Common myeloid progenitor, CD34-positive (primary cell): ENCODE measurements at places on chromosomes 4 and X.

DNA sequence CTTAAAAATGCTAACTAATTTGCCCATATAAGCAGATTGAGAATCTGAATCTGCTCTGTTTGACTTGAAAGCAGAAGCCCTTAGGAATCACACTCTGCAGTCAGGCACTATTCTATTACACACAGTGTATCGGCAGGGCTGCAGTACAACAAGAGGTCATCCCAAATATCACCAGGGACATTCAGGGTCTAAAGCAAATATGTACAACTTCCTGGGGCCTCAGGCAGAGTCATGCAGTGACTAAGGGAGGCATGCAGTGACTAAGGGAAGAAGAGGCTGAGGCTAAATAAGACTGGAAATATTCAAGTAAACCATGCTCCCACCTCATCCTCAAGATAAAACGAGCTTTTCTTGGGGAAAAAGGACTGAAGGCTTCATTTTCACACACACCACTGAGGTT, 20.9 kb downstream of the MAPK10 start:
- no peak for DNase-seq

DNA sequence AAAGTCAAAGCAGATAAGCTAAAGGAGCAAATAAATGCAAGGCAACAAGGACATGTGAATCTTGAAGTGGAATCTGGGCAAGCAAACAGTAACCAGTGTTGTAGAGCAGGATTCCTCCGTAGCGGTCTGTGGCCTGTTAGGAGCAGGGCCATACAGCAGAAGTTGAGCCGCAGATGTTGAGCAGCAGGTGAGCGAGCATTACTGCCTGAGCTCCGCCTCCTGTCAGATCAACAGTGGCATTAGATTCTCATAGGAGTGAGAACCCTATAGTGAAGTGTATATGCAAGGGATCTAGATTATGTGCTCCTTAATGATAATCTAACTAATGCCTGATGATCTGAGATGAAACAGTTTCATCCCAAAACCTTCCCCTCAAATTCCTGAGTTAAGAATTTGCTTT, 550.7 kb downstream of the ADGRL3 start:
- DNase-seq = no peak

DNA sequence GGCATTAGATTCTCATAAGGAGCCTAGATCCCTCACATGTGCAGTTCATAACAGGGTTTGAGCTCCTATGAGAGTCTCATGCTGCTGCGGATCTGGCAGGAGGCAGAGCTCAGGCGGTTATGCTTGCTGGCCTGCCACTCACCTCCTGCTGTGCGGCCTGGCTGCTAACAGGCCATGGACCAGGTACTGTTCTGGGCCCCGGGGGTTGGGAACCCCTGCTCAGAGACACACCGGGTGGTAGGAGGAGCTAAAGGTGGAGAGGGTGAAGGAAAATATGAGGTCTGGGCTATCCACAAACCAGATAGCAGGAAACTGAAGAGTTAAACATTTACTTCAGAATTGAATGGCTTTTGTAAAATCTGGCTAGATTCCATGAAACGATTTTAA, 5.9 kb upstream of the F11 start:
- DNase-seq = no peak

GRCh38 chr4:128856246-128856645, 46.7 kb downstream of the JADE1 start:
- no peak for DNase-seq

DNA sequence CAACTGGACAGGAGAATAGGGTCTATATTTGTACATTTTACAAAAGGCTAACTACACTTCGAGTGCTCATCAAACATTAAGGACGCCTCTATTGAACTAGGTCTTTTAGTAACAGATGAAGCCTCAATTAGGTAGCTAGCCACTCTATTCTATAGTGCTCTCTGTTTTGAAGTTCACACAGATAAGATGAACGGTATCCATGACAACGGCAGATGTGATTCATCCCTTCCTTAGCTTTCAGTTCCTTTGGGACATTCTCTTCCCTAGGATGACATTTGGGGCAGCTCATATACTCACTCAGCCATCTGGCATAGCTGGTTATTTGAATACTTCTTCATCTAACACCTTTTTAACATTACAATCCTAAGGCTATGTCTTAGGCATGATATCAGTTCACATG, 62.4 kb upstream of the WDFY3 start:
- DNase-seq = no peak

DNA sequence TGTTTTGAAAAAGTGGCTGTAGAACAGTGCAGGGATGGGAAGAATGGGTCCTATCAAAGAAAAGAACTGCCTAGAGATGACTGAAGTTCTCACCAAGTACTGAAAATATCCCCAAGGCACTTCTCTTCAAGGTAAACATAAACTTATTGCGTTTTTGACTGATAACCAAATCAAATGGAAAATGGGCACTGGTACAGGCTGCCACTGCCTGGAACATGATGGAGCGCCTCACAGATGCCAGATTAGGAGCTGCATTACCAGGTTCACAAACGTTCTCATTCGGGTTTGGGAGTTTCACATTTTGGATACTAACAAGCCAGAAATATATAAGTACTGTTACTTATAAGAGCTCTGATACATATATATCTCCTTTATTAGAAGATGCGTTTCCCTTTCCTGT, 141.3 kb downstream of the CBR4 start:
- DNase-seq = no peak

- DNase-seq = no peak
These were observed 30.5 kb downstream of the DOCK11 start for GRCh38 chrX:118526149-118526548.

DNA sequence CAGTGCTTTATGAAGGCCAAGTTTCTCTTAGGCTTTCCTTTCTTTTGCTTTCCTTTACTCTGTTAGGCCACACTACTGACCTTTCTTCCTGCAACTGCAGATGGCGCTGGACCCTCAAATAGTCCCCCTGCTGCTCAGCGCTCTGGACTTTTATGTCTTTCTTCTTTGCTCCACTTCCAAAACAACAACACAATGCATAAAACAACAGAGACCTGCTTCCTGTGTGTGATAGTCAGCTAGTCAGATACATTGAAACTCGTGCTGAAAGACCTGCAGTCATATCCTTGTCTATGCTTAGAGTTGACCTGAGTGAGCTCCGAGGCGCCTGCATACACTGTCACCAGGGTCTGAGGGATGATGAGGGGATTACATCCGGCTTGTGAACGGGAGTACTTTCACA, 108.9 kb upstream of the TEX13D start:
- DNase-seq = no peak

GRCh38 chr4:177251237-177251636, 58.4 kb upstream of the NEIL3 start:
- DNase-seq = no peak

DNA sequence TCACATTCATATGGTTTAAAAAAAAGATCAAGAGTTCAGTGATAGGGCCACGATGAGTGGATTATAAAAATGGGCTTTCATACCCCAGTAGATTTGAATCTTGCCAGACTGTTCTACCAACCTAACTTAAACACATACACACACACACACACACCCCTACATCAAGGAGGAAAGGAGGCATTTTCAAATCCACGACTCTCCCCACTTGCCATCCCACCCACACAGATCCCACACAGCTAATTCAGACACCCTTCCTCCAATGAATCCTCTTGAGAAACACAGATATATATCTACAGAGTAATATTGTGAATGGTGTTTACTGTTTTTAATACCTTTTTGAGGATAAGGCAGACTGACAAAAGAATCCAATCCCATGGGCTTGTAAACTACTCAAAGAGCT, 16.8 kb downstream of the SUPT20HL1 start:
- DNase-seq = no peak

- DNase-seq = no peak
These were observed 55.0 kb downstream of the TXK start for GRCh38 chr4:48078862-48079655.

- DNase-seq = no peak
These were observed 542 bp downstream of the RNF150 start for GRCh38 chr4:141132709-141133145.

DNA sequence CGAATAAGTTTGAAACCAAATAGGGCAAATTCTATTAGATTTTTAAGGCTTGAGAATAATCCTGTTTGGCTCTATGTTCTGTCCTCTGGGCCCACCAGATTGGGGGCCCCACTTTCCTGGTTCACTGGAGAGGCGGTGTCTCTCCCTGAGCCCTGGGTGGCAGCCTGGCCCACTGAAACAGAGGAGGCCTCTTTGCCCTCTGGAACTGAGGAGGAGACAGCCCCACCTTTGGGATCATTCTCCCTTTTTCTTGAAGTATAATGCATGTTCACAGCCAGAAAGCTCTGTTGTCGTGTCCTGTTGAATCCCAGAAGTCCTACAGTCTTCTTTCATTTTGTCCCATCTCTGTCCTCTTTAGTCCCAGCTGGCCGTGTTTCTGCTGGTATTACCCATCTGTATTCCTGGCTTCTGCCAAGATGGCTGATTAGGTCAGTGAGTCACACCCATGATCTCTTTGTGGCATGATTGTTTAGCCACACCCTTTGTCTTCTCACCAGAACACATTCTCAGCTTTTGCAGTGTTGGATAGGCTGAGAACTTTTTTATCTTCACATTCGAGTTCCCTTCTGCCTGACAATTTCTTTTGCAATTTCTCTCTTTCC, 8.1 kb upstream of the TBC1D25 start:
- DNase-seq = no peak

GRCh38 chr4:149168645-149169044, 647.0 kb downstream of the IQCM start:
- DNase-seq = no peak

- no peak for DNase-seq
These were observed 477.4 kb downstream of the ACTRT1 start for GRCh38 chrX:127574829-127575228.

GRCh38 chrX:31265383-31265782, 193.5 kb upstream of the FTHL17 start:
- no peak for DNase-seq

DNA sequence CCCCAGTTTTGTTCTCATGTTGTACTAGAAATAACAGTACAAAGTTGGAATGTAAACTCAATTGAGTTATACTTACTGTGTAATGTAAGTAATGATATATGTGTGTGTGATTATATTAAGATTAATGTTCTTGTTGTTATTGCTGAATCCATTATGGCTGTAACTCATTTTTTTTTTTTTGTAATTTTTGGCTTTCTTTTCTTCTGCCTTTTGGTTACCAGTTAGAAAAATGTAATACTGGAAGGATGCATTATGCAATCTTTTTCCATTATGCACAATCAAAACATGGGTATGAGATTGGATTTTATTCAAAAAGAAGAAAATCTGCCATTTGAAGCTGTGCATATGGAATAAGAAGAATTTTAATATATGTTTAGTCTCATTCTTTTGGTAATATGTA, 34.0 kb downstream of the BANK1 start:
- DNase-seq = no peak

GRCh38 chr4:40514497-40514951, 115.1 kb downstream of the RBM47 start:
- DNase-seq = no peak

DNA sequence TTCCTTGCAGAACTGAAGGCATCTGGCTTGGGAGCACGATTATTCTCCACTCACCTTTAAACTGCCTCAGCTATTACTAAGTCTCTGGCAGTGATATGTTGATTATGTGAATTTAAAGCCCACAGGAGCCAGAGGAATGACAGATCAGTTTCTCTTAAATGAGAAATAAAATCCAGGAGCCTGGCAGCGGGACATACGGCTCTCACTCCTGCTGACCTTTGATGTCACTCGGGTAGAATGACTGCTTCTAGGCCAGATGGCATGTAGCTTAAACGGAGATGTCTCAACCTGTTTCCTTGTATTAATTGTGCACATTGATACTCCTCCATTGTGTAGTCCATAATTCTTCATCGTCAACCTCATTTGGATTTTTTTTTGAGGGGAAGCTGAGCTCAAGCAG, 4.0 kb upstream of the CBLL2 start:
- no peak for DNase-seq

DNA sequence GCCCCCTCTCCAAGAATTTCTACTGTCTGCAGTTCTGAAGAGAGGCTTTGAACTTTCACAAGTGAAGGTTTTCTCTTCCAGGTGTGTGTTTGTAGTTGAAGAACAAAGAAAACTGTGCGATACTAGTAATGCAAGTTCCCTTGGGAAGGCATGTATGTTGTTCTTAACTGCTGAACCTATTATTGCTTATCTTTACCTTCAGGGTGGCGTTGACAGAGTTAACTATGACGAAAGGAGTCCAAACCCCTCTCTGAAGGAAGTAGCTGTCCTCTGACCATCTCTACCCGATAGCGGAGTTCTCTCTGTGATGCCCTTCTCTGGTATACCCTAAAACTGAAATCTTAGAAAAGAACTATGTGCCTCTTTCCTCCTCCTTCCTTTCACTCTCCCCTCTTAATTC, 79.9 kb downstream of the TSPAN7 start:
- DNase-seq = no peak

- no peak for DNase-seq
These were observed 272.1 kb downstream of the RAPGEF2 start for GRCh38 chr4:159374749-159375530.

- no peak for DNase-seq
These were observed 410.0 kb upstream of the NR3C2 start for GRCh38 chr4:148852092-148852699.

DNA sequence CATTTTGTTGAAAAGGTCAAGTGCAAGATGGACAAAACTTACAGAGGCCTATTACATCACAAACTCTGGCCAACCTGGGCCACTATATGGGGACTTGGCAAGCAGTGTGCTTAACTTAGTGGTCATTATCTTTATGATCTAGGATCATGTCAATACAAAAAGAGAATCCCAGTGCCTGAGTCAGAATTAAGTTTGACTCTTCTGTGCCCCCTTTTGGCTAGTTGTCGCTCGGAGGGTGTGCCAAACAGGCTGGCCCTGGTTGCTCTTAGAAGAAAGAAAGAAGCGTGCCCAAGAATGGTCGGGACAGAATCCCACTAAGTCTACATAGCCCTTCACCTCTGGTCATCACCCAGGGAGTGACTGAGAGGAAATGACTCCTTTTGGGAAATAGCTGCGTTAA, 100.1 kb downstream of the EIF4E start:
- peak; percentile 21 for DNase-seq

DNA sequence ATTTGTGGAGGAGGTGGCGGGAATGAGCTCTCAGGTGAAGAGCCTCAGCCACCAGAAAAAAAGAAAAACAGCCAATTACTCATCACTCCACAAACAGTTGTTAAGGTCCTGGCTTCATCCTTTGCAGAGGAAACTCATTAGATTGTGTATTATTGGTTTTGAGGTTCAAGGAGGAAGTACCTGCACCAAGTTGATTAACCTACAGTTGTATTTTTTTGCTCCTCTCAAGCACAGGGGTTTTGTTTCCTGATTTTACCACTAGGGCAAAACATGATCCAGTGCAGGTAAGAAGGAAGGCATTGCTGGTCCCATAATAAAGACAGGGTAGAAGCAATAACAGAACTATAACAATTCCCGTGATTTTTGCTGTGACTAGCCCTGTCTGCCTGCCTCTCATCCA, 84.0 kb upstream of the QRFPR start:
- peak; percentile 88 for DNase-seq

GRCh38 chr4:162706051-162706450, 460.6 kb downstream of the NAF1 start:
- DNase-seq = no peak

- DNase-seq = no peak
These were observed 53.0 kb upstream of the GABRA2 start for GRCh38 chr4:46442963-46443362.

DNA sequence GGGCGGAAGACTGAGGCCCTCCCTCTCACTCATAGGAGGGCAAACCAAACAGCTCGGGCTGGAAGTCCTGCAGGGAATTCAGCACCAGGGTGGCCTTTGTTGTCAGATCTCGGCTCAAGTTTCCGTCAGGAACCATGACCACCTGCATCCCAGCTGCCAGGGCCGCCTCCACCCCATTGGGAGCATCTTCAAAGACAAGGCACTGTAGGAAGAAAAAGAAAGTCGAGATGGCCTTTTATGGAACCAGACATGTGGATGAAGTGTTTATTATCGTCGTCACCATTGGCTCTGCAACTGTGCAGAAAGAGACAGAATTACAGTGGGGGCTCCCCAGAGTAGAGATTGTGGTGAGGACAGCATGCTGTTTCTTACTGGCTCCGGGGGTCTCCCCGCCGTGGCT, 97.2 kb upstream of the STS start:
- no peak for DNase-seq
